ENCODE measurements at places on chromosomes 2 and 18.

DNA sequence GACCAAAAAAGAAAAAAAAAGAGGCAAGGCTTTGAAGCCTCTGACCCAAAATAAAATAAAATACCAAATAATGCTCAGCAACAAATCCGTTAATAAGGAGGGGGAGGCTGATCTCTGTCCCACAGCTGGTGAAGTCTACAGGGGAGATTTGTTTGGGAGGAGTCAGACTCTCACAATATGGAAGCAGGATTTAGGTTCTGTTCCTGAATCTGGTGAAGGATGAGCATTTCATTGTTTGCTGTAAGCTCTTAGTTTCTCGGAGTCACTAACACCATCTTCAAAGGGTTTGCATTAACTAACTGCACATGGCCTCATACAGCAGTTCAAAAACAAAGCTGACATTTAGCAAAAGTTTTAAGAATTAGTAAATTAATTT is 339.4 kb upstream of the TNP1 start:
- no peak for DNase-seq

- no peak for DNase-seq
Measured at GRCh38 chr2:184174493-184175104, 423.7 kb upstream of the ZNF804A start.

DNA sequence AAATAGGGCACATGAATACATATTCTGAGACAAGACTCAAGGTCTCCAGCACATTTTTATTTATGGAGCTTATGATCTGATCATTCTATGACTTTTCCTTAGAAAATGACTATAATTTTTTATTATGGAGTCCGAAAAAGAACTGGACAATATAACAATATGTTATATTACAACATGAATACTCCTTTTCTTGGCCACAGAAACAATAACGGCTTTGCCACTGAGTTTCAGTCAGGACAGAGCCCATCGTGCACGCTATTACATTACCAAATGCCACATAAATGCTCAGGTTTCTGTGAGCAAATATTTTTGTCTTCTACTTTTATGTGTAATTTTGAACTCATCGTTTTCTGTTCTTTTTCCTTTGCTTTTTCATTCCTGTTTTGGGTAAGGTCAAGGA is 509.2 kb upstream of the ZEB2 start:
- no peak for DNase-seq

DNA sequence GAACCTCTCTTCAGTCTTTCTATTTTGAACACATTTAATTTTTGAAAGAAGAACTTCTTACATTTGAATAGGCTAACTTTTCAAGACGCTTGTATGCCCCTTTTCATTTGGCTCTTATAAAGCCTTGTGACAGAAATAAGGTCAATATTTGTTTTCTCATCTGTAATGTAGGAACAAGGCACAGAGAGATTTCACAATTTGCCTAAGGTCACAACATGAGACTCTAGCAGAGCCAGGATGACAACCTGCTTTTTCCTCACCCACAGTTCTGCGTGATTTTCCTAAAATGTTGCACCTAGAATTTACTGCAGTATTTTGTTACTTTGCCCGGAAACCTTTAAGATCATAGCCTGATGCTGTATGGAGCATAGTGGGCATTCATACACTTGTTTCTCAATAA is 67.4 kb downstream of the TXNL1 start:
- DNase-seq = no peak

DNA sequence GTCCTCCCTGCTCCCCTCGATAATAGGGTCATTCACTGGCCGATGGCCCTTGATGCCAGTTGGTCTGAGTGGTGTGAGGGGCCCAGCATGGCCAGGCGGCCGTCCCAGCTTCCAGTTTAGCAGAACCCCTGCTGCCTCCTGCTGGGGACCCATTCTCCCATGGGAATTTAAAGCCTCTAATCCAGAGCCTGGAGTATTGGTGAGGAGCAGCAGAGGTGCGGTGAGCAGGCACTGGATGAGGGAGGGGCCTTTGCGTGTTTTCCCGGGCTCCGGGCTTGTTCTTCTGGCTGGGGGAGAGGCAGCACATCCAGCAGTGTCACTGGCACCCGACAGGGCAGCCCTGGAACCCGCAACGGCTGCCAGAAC is 17.4 kb downstream of the KCNIP3 start:
- DNase-seq = no peak

DNA sequence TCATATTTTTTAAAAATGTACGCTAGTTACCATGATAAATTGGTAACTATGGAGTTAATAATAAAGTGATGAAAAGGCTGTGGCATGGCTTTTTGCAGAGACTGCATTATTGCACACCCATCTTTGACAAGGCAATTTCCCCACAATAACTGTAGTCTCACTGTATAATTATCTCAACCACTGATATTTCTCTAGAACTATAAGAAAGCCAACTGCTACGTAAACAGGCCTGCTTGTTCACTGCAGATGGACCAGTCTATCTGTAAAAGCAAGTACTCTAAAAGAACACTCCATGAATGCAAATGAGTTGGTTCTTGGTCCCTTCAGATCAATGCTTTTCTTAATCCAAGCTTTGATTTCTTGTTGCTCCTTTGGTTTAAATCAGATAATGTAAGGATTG is 218.7 kb downstream of the RBM43 start:
- DNase-seq = no peak

DNA sequence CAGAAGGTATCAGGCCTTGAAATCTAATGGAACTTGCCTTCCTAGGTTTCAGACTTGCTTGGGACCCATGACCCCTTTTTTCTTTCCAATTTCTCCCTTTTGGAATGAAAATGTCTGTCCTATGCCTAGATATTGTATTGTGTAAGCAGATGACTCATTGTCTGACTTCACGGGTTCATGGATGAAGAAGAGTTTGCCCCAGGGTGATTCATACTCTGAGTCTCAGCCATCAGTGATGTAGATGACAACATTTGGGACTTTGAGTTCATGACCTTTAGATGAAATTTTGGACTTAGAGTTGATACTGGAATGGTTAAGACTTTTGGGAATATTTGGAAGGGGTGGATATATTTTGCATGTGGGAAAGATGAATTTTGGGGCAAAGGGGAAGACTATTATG is 11.2 kb upstream of the SCYGR5 start:
- DNase-seq = no peak

DNA sequence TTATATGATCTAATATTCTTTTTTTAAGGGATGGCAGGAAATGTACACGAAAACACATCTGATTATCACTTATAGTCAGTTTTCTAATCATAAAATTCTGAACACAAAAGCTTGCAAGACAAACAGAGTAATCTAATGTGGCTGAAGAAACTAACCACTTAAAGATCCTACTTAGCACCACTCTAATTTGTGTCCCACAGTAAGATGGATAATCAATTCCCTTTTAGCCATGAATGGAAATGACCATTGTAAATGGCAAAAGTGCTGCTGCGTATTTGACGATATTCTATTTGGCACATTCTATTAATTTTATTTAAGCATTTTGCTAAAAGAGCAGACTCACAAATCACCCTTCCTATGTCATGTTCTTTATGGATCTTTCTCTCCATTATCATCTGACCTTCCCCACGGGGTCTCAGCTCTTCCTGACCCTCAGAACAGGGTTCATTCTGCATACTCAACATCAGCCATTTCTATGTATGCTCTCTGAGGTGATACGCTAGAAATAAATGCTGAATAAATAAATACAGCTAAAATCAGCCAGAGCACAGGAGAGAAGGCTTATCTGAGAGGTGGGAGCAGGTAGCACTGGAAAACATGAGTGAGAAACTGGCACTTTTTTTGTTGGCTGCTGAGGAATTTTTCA is 295.8 kb downstream of the AFF3 start:
- no peak for DNase-seq

DNA sequence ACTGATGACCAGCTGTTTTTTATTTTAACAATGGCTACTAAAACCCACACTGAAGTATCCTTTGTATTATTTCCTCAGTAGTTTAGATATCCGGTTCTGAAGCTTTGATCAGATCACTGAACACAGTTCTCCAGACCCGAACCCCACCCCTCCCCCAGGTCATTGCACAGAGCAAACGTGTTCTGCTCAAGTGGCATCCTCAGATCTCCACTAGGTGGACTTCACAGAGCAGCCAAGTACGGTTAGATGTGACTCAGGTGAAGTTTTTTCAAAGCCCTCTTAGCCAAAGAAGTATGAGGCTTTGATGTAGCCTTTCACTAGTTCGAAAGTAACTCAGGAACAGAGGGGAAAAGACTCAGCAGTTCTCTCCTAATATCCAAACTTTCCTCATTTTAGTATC is 142.7 kb upstream of the NRP2 start:
- DNase-seq = no peak

DNA sequence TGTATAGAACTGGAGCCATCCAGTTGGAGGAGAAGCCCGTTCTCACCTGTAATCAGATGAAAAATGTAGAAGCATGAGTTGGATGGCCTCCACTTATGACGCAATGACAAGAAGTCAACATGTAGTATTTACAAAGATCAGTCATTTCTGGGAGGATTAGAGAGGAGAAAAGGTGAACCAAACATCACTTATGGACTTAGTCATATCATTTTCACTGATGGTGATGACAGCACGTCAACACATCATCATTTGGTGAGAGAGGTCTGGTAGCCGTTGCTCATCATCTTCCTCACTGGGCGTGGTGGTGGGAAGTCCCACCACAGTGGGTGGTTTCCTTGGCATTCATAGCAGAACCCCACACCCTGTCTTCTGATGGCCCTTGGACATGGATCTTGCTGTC is 264.2 kb upstream of the EPAS1 start:
- DNase-seq = no peak

GRCh38 chr2:196113061-196113974 is 44.7 kb upstream of the DNAH7 start:
- peak; percentile 25 for DNase-seq

DNA sequence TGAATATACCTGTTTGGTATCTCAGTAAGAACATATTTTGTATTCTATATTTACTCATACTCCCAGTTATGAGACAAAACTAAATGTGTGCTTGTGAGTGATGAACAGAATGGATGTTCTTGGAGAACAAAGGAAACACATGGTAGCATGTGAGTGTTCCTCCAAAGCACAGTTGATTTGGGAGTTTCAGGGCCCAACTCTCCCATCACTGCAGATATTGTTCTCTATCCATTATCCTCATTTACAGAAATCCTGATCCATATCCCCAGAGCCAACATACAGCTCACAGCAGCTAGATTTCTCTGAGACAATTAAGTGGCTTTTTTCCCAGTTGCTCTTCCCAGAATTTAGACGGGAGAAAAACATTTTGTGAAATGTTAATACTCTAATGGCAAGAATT is 75.6 kb upstream of the MAPRE2 start:
- no peak for DNase-seq

- peak; percentile 35 for DNase-seq
Measured at GRCh38 chr18:62717925-62718800, 2.8 kb downstream of the PHLPP1 start.

DNA sequence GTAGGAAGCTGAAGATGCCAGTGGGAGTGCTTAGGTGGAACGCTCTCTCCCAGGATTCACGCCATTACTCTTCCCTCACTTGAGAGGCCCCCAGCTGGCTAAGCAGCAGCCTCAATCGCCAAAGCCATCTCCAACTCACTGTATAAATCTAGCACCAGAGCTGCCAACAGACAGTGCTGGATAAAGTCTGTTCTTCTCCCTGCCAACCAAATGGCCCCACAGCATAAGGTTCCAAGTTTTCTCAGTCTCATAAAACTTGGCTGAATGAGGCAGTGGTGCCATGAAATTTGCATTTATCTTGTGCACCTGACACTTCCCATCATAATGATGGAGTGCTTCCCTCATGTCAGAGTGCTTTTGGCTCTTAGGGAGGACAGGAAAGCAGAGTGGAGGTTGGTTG is 428.2 kb upstream of the ETAA1 start:
- no peak for DNase-seq

GRCh38 chr18:54961016-54961423 is 1.8 kb upstream of the CCDC68 start:
- DNase-seq = no peak

DNA sequence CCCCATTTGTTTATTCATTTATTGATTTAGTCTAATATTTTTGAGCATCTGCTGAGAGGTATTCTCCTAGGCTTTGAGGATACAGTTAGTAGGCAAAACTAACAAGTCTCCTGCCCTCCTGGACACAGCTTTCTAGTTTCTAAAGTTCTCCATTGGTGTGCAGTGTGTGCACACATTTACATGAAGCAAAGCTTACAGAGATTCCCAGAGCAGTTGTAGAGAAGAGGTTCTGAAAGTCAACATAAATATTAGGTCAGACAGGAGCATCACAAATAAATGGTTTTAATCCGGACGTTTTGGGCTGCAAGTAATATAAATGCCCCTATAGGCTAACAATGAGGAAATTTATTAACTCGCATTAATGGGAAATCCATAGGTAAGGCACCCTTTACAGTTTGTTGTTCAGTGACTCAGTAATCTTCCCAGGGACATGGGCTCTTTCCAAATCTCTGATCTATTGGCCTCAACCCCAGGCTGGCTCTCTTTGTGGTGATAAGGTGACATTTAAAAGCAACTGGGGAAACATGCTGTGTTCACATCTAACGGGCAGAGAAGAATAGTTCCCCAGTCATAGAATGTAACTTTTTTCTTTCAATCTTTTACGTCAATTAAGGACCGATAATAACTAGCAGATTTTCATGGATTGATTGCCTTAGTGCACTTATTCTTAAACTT is 407.2 kb downstream of the PTPRM start:
- no peak for DNase-seq

DNA sequence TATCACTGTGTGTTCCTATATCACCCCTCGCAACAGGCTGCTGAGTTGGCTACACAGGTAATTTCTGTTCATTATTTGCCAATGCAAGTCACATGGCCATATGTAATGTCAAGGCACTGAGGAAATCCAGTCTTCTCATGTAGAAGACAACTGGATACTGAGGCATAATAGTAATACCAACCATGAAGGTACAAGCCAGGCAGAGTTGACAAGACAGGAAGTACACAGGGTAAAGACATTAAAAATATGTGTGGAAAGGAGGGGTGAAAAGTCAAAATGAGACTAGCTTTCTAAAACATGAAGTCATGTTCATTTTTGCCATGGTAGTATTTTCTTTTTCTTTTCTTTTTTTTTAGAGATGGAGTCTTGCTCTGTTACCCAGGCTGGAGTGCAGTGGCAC is 17.5 kb upstream of the RNF138 start:
- no peak for DNase-seq

- no peak for DNase-seq
Measured at GRCh38 chr2:180196419-180196977, 189.4 kb upstream of the CWC22 start.

GRCh38 chr2:58767828-58768714 is 526.9 kb upstream of the FANCL start:
- DNase-seq = no peak

Data from globus pallidus (tissue), 1 donor.